GM23248 (cell line): ENCODE measurements at places on chromosomes 5 and 9. TPM values are rescaled to one million over a fixed set of nuclear protein-coding genes. Genes with fewer than 3 reads are reported as not detected.
A peak's percentile ranks its signal among the peaks of the same experiment; 100 is the strongest.

GRCh38 chr5:127358284-127358683 is 67.7 kb downstream of the MEGF10 start:
- DNase-seq, result peak; percentile 70

GRCh38 chr5:9544056-9544455 is 1.8 kb downstream of the SEMA5A start:
- no peak for DNase-seq

GRCh38 chr9:19787672-19788071 is 1.2 kb downstream of the SLC24A2 start:
- no peak for DNase-seq

DNA sequence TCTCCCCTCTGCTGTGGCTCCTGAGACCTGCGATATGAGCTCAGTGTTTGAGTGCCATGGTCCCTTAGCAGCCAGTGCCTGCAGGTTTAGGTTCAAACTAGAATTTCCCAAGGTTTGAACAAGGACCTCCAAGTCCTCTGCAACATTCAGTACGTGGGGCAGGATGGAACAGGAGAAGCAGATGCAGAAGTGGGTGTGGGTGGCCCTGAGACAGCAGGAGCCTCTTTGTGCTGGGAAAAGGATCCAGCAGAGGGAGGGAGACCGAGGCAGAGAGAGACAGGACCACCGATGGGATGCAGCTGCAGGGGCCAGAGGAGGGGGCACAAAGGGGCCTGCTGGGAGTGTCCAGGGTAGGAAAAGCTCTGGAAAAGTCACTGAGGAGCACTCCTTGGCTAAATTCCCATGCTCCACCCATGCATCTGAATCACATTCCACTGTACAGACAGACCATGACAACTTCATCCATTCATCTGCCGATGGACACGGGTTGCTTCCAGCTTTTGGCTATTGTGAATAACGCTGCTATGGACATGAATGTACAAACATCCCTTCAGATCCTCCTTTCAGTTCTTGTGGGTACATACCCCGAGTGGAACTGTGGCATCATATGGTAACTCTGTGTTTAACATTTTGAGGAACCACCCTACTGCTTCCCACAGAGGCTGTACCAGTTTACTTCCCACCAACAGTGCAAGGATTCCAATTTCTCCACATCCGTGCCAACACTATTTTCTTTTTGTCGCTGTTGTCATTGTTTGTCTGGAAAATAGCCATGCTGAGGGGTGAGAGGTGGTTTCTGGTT is 26.7 kb upstream of the SUSD3 start:
- DNase-seq, result peak; percentile 53

ARAP3 gene
- 2.2 and 3.9 TPM in 2 replicates for total RNA-seq

DNA sequence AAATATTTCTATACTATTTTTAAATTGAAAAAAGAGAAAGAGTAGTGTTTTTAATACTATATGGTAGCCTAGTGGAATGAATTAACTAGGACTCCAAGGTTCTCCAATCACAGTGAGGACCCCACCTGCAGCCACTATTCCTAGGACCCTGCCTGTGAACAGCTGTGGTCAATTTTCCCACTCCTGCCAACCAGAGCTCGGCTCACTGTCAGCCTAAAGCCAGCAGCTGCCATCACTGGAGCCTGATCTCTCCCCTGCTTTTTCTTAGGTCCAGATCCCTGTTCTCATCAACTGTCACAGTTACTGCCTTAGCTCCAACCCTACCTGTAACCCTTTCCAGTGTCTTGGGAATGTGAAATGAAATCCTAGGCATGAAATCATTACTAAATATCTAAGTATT is 25.3 kb downstream of the ARSB start:
- DNase-seq, result no peak

DNA sequence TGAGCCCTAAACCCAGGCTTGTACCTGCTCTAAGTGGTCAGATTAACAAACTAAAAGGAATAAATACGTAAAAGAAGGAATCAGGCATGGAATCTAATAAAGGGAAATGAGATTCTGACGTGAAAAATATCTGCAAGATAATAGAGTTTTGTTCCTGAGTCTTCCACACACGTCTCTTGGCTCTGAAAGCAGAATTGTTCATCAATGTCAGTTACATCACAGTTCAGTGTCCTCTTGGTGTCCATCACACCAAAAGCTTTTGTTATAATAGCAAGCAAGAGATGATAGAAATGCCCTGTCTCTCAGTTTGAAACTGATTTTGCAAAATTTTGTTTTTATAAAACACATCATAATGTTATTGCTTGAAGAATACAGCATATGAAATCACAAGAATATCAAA is 34.7 kb upstream of the NMUR2 start:
- no peak for DNase-seq

GRXCR2 gene
- total RNA-seq, result not detected in 2 replicates

LRRC8A gene
- 35.2 and 37.9 TPM in 2 replicates for total RNA-seq

DNA sequence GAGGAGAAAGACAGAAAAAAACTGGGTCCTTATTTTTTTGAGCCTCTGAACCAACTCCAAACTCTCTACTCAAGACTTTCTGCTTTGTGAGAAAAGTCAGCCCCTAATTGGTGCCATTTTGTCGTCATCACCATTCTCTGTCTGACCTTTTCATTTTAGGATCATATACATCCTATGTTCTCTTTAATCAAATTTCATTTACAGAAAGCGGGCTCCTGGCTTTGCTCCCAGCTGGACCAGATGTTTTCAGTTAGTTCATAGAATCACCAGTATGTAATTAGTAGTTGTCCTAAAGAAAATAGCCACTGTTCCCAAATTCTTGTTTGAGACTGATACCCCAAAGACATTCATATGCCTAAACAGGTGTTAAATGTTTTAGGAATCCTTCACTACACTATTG is 28.6 kb upstream of the SLCO4C1 start:
- DNase-seq, result no peak

C1QTNF3 gene
- 0.11 and 0.38 TPM in 2 replicates for total RNA-seq

GRCh38 chr5:79287907-79288306 is 52.0 kb downstream of the JMY start:
- DNase-seq, result no peak

GRCh38 chr5:113071401-113071800 is 94.8 kb downstream of the DCP2 start:
- no peak for DNase-seq

TLR4 gene
- total RNA-seq, result 11.9 and 13.8 TPM in 2 replicates

DNA sequence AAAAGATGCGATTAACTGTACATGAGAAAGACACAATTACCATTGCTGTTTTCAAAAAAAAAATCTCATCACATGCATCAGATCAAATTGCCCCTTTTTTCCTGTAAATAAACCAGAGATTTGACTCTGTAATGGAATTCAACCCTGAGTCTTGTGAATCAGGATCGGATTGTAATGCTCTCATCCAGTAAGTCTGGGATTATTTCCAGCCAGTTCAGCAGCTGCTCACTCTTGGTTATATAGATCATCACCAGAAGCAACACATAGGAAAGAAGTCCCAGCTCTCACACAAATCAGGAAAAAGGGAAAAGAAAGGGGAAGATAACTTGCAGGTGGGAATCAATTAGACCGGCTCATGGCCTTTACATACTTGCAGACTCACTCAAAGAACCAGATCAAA is 97.8 kb upstream of the SPOCK1 start:
- no peak for DNase-seq

GRCh38 chr9:34256104-34256503 is 73.0 kb downstream of the KIF24 start:
- DNase-seq, result peak; percentile 28

DNA sequence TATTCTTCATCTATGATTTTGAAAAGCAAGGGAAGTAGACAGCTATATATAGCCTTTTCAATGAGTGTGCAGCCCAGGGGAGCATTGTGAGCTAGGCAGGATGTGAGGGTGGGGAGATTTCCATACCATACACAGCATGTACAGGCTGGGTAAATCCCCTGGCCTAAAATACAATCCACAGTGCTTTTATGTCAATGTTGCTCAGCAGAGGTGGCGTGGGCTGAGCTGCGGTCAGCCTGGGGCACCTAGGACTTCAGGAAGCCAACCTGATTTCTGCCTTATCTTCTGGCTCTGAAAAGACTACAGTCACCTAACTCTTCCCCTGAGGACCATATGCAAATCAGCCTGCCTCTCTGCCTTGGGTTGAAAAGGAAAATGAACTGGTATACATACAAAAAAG is 6.3 kb upstream of the GARIN3 start:
- no peak for DNase-seq

DNA sequence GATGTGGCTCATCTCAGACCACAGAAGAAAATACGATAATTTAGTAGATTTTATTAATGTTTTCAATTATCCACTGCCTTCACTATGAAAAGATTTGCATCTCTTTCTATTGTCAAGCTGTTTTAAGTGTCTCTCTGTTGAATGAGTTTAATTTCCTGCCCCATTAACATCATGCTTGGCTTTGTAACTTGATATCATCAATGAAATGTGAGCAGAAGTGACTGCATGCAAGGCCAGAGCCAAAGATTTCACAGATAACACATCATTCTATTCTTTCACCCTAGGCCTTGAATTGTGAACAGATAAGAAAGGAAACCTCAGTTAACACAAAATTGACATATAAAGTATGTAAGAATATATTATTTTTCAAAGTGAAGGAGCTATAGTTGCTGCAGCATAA is 986.4 kb upstream of the CDH18 start:
- no peak for DNase-seq

DNA sequence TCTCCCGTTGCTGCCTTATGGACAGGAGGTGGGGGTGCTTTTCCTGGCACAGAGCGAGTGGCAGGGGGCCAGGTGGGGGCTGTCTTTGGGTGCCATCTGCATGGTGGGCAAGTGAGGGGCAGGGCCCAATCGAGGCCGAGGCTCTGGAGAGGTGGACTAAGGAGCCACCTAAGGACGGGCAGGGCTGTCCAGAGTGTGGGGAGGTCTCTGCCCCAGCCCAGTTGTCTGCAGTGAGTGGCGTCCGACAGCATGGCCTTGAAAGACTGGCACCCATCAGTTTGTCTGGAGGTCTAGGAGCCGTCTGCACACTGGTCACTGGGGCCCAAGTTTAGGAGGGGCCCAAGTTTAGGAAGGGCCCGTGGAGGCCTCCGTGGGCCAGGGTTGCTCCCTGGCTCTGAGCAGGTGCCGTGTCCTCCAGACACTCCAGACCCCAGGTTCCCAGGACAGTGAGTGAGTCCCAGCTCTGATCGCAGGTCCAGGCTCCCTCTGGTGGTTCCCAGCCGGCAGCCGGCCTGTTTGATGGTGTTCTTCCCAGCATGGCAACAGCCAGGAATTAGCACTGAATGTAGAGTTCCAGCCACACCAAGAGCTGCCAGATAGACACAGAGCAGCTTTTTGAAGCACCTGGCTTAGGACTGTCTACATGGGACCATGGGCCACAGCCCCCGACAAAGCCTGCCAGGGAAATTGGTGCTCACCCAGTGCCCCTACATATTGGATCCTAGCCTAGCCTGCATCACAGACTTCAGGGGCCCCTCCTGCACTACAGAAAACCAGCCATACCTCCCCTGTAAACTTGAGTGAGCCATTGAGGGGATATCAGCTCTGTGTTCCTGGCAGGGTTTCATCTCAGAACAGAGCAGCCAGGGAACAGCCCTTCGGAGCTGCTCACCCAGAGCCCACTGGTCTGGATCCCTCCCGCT is 120.9 kb downstream of the WNK2 start:
- DNase-seq, result peak; percentile 72

DNA sequence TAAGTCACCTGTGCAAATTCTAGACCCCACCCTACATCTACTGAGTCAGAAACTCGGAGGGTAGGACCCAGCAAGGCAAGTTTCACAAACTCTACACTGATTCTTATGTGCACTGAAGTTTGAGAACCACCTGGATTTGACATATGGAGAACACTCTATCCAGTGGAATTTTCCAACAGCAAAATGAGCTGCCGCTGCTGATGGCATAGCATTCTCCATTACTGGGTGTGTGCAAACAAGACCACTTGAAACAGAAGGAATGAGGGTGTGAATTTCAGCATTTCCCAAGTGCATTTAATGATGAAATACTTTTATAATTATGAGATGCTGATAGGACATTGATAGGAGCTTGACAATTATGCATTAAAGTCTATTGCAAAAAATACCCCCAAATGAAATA is 229.1 kb upstream of the IL12B start:
- DNase-seq, result no peak

SLC25A2 gene
- not detected in 2 replicates for total RNA-seq

PCDHB8 gene
- total RNA-seq, result 2.1 and 2.9 TPM in 2 replicates

- DNase-seq, result peak; percentile 22
Observed at GRCh38 chr9:32350682-32351081, 33.8 kb upstream of the ACO1 start.

- DNase-seq, result peak; percentile 79
Observed at GRCh38 chr5:6686915-6687409, 26.3 kb upstream of the TENT4A start.

DNA sequence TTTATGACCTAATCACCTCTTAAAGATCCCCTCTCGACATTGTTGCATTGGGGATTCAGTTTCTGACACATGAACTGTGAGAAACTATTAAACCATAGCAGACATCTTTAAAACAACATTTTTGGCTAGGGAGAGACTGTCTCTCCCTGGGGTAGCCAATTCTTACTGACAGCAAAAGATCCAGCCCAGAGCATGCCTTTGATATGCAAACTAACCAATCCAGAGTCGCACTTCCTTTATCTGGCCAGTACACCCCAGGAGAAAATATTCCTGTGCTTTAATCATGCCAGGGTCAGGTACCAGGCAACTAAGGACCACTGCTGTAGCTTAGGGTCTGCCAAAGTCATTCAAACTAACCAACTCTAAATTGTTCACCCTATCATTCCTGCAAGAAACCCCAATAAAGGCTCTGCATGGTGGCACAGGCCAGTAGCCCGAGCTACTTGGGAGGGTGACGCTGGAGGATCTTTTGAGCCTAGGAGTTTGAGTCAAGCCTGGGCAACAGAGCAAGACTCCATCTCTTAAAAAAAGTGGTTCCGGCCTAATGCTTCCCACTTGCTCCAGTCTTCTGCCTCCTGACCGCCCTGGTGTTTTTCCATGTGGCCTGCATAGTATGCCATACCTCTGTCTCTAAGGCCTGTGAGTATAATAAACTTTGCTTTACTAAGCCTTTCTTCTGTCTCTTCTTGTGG is 62.3 kb upstream of the DAPK1 start:
- DNase-seq, result no peak

DNA sequence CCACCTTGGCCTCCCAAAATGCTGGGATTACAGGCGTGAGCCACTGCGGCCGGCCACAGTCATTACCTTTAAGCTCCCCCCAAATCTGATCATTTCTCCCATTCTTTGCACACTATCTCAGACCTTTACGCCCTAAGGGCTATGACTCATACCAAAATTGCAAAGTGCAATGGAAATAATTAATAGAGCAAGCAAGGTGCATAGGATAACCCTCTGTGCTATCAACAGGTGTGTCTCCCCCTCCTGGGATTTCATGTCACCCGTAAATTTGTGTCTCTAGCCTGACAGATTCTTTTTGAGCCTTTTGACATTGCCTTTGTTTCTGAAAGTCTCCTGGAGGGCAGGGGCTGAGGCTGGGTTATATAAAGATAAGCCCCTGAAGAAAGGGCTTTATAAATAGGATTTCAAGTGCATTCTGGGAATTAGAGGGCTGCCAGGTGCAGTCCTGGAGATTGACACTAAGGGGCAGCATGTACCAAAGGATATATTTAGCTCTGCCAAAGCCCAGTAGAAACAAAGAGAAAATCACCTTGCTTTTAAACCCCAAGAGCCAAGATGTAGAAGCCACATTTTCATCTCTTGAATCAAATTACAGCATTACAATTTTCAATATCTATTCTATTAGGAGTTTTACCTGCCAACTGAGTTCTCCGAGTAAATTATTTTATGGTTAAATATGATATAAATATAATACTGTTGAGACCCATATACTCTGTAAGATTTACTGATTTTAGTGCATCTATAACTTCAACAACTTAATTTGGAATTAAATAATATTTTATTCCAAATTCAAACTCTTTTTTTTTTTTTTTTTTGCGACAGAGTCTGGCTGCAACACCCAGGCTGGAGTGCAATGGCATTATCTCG is 18.2 kb downstream of the S100Z start:
- DNase-seq, result peak; percentile 77

- DNase-seq, result no peak
Observed at GRCh38 chr5:54772231-54772630, 213.2 kb downstream of the ESM1 start.

RANBP17 gene
- 3.8 and 5.6 TPM in 2 replicates for total RNA-seq
